ENCODE measurements at places on chromosomes 7 and 10.

DNA sequence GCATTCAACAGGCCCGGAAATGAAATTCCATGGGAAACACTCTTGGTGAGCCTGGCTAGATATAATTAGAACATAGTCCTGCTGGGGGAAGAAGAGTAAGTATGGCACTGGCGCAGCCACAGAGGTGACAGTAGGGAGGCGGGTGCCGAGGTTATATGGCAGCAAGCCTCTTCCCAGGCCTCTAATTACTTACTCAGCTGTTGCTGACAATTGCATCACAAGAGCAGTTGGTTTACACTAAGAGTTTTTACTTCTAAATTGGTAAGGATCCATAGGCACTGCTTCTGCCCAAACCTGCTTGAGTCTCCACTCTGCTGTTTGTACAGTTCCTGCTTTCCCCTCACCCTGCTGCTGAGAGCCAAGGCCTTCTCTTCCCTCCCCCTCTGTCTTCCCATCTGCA is 93.3 kb upstream of the DUSP5 start:
- no peak for DNase-seq

GRCh38 chr7:110001254-110001938 is 1089.5 kb upstream of the LRRN3 start:
- no peak for DNase-seq

DNA sequence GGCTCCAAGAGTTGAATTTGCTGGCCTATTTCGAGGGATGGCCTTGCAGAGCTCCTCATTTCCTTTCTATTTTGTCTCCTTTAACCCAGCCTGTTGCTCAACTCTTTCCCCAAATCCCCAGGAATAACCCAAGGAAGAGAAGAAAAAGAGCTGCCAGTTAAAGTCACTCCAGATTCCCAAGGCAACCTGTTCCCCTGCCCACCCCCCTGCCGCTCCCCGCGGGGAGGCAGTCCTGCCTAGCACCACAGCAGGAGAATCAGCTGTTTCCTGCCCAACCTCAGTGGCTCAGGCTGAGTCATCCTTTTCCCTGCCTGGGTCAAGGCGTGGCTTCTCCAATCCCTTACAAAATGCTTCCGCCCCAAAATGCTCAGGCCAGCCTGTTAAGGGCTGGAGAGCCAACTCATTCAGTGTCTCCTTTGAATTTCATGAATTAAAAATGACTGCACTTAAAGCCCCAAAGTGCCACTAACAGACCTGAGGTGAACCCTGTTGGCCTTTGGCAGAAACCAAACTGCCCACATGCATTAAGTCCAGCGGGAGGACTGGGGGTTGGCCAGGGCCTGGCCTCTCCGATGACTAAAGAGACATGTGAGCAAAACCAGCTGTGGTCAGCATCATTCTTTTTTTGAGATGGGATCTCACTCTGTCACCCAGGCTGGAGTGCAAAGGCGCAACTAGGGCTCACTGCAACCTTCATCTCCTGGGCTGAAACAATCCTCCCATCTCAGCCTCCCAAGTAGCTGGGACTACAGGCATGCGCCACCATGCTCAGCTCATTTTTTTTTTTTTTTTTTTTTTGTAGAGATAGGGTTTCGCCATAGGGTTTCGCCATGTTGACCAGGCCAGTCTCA is 83.2 kb upstream of the KIF5B start:
- DNase-seq = peak; percentile 81

DNA sequence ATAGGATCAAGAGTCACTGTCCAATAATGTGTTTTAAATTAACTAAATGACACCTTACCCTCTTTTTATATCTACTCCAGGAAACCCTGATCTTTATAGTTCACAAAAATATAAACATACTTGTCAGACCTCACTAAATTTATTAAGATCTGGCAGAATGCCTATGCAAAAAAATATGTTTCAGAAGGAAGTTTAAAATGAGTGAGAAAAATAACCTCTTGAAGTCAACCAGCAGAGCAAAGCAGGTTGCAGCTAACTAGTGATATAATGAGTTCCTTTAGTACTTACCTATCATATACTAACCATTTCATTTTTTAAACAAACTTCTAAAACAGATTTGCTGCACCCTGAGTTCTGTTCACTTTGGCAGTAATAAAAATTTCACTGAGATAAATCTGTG is 14.0 kb upstream of the HGF start:
- DNase-seq = no peak

DNA sequence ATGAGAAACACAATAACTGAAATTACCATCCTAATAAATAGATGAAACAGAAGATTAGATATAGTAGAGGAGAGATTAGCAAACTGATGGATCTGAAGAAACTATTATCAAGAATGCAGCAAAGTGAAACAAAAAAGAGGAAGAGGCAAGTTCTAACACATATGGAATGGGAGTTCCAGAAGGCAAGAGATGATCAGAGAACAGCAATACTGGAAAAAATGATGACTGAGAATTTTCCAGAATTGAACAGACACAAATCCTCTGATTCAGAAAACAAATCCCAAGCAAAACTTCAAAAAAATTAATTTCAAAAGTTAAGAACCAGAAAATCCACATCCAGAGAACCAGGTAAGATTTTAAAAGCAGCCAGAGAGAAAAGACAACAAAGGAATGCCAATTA is 20.2 kb upstream of the CYREN start:
- DNase-seq = no peak

GRCh38 chr10:4494551-4494950 is 331.5 kb upstream of the AKR1E2 start:
- DNase-seq = no peak

DNA sequence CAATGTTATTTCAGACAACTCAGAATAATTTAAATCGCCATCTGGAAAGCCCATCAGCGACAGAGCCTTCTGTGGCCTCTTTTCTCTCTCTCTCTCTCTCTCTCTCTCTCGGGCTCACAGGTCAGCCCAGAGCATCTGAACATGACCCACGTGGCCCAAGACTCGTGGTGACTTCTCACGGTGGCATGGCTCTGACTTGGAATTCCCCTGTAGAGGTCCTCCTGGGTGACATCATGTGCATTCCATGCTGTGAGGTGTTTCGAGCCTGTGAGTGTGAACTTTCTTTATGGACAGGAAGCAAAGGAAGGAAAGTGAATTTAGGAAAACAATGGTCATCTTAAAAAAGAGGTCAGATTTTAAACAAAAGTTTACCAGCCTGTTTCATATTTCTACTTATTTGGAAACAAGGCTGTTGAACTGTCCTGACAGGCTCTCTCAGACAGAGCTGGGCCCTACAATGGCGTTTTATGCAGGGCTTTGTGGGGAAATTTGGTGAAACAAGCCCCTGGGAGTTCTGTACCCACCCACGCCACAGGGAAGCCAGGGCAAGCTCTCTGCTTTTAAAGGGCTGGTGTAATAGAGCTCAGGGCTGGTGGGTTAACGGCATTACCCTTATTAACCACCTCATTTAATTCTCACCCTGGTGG is 359.7 kb upstream of the ZNF32 start:
- DNase-seq = no peak

DNA sequence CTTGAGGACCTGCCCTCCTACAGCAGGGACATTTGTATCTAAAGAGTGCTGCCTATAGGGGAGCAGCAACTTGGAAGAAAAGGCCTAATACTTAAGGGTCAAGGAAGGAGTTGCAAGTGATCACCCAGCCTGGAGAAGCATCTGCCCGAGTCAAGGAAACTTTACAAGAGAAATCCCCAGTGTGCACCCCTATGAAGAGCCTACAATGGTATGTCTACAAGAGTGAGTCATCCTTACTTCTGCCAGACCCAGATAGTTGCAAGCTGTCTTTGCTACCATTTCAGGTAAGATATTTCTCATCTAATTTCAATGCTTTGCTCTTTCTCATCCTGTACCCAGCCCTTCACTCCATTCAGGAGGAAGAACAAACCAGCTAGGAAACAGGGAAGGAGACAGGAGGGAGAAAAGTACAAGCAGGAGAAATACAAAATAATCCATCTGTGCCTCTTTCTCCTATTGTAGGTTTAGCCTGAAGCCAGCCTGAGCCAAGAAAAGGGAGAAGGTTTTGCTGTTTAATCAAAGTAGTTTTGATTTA is 34.4 kb upstream of the AGR3 start:
- DNase-seq = peak; percentile 77

DNA sequence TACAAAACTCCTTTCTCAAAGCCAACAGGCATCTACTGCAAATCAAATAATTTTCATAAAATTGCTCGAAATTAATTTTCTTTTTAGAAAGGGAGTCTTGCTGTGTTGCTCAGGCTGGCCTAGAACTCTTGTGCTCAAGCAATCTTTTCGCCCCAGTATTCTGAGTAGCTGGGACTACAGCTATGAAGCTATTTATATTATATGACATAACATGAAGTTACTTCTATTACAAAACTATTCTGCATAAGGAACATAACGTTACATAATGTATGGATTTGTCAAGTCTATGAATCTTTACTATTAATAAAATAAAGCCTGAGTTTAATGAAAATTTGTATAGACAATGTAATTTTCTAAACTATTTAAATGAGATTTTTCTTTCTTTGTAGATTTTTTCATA is 415.0 kb downstream of the PARD3 start:
- no peak for DNase-seq

DNA sequence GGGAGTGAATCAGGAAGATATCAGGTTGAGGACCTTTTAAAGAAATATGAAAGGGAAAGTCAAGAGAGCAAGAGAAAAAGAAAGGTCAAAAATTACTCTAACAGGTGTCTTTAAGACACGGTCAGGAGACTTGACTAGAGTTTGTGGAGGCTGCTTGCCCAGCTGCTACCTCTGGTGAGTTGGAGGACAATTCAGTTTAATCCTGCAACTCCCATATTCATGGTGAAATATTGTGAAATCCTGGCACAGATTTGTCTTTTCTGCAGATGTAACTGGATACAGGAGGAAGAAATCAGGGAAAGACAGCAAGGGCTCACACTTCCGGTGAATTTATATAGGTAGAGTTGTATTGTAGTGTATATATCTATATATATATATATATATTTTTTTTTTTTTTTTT is 93.5 kb downstream of the AKAP9 start:
- DNase-seq = peak; percentile 38

- no peak for DNase-seq
Measured at GRCh38 chr10:114576132-114576487, 82.0 kb downstream of the ABLIM1 start.

DNA sequence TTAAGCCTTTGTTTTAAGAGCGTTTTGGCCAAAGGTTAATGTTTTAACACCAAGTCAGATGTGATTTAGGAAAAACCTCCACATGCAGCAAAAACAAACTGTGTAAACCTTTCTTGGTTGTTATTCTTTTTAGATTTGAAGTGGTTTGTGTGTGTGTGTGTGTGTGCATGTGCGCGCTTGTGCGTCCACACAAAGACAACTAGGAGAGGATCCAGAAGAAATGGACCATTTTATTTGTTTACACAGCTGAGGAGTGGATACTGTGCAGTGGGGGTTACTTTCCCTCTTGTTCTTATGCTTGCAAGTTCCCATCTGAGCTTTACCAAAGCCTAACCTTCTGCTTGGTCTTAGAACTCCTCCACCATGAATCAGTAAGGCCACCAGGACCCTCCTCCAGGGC is 20.0 kb downstream of the TCF7L2 start:
- DNase-seq = no peak

DNA sequence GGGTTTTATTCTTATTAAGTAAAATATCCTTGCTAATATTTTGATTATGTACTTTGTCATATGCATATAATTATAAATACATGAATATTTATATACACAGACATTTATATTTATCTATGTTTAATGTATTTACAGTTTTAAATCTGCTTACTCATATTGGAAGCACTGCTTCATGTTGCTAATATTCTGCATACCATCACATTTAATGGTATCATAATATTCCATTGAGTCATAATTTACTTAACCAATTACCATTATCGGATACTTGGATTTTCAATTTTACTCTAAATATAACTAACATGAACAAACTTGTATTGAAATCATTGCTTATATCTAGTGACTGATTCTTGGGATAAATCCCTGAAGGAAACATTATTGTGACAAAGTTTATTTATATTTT is 155.2 kb downstream of the MBL2 start:
- DNase-seq = no peak

GRCh38 chr10:45063591-45064231 is 63.0 kb downstream of the ZNF22 start:
- no peak for DNase-seq

GRCh38 chr7:155734445-155734809 is 77.8 kb downstream of the SHH start:
- no peak for DNase-seq

- no peak for DNase-seq
Measured at GRCh38 chr7:101128040-101128834, 1.3 kb downstream of the SERPINE1 start.

- no peak for DNase-seq
Measured at GRCh38 chr7:69603937-69604494, 5.7 kb downstream of the AUTS2 start.

DNA sequence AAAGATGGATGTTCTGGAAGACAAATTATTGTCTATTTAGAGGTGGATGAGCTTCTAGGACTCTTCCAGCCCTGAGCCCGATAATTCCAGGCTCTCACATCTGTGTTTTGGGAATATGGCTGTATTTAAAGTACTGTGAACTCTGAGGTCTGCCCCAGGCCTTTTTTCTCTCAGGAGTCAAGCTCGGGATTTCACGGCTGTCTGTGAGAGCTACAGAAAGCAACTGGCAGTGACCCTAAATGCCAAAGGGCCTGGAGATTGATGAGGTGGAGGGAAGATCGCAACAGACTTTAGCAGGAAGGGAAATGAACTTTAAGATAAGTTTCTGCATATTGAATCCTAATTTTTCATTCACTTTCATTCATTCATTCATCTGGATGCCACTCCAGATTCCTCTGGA is 51.0 kb upstream of the COL13A1 start:
- DNase-seq = no peak

- no peak for DNase-seq
Measured at GRCh38 chr7:88492153-88492552, 185.5 kb upstream of the STEAP4 start.

- no peak for DNase-seq
Measured at GRCh38 chr10:8712656-8713055, 658.2 kb downstream of the GATA3 start.

DNA sequence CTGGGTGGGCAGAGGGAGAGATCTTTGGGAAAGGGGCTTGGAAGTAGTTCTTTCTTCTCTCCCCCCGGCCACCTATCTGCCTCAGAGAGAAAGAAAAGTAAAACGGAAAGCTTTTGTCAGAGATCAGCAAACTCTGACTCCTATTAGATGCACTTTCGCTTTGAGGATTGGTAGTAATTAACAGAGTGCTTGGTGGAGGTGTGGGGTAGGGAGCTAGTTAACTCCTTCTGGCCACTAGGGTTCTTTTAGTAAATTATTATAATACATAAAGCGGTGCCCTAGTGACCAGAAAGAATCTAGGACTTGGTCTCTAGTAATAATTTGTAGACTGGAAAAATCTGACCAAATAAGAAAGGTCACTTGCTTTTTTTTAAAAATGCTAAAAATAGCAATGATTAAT is 54.6 kb downstream of the CPVL start:
- no peak for DNase-seq

- DNase-seq = no peak
Measured at GRCh38 chr10:98956576-98957260, 278.9 kb downstream of the HPSE2 start.

GRCh38 chr10:34280599-34281374 is 534.3 kb downstream of the PARD3 start:
- peak; percentile 87 for DNase-seq

GRCh38 chr7:27846388-27846787 is 106.4 kb downstream of the TAX1BP1 start:
- DNase-seq = no peak

- peak; percentile 86 for DNase-seq
Measured at GRCh38 chr10:36023939-36024338, 381.8 kb upstream of the FZD8 start.

Measured in AG09309 (cell line).